ENCODE measurements at places on chromosomes 2 and 18.

- DNase-seq = no peak
These were observed 137.5 kb upstream of the BARD1 start for GRCh38 chr2:214946949-214947348.

GRCh38 chr2:156896294-156896693 lies 361.2 kb upstream of the GALNT5 start:
- no peak for DNase-seq

DNA sequence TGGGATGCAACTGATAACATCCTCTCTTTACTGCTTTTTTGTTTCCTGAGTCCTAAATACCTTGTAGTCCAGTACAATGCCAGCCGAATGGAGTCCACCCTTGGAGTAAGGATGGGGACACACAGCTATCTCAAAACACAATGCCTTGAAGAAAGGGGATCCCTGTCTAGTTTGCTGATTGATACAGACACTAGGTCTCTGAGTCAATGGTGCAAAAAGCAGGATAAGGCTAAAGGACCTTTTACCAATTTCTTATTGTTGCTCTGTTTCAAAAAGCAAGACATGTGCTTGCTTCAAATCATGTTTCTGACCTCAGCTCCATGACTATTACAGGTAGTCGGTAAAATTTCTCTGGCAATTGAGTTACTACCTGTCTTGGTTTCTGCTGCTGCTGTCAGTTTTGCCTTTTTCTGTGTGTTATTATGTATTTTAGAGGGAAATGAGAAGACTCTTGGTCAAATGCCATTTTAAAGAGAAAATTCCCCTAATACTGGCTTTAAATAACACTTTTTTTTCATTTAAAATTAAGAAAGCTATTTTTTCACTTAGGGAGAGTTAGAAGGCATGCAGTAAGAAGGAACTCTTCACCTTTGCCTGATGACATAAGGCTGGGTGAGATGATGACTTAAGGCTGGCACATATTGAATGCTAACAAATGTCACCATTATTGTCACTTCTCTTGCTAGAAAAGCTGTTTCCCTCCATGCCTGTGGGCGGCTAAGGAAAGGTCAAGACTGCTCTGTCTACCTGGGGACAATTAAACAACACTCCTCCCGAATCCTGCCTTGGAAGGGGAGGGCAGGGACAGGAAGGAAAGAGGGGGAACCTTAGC lies 4.9 kb upstream of the FIGLA start:
- DNase-seq = no peak

GRCh38 chr2:209451209-209451834 lies 27.5 kb downstream of the MAP2 start:
- DNase-seq = no peak

GRCh38 chr2:60385648-60386047 lies 167.8 kb downstream of the BCL11A start:
- no peak for DNase-seq

DNA sequence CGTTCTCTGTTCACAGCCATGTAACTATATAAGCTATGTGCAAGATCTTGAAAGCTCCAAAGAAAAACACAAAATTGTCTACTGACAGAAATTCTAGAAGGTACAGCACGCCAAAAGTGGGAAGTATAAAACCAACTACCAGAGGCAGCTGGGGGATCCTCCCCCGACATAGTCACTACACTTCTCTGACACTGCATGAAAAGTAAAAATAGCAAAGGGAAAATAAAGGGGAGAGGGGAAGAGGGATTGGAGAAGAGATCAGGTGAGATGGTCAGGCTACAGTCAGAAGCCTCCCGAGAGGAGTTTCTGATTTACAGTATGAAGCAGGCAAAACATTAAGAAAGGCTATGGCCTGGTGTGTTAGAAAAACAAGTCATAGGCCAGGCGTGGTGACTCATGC lies 39.8 kb upstream of the PCBP1 start:
- DNase-seq = no peak

GRCh38 chr2:219308142-219309101 lies 779 bp downstream of the PTPRN start:
- DNase-seq = peak; percentile 44

DNA sequence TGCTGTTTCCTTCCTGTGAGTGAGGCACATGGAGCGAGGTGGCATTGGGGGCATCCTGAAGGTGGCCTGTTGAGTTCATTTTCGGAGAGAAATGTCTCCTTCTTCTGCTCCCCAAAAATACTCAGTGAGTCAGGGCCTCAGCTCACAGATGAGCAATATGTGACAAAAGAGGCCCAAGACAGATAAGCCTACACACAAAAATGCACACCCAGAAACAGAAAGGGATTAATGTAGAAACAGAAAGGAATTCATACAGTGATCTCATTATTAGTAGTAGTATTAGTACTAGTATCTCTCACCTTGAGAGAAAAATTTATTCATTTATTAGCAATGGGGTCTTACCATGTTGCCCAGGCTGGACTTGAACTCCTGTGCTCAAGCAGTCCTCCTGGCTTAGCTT lies 5.1 kb downstream of the GPR75 start:
- no peak for DNase-seq

GRCh38 chr2:171893196-171893823 lies 734 bp downstream of the SLC25A12 start:
- DNase-seq = no peak

GRCh38 chr2:66170744-66171330 lies 264.1 kb upstream of the MEIS1 start:
- no peak for DNase-seq

- DNase-seq = no peak
These were observed 202.1 kb downstream of the RNF144A start for GRCh38 chr2:7119132-7119835.

- no peak for DNase-seq
These were observed 35.2 kb downstream of the ST3GAL5 start for GRCh38 chr2:85853499-85854165.

DNA sequence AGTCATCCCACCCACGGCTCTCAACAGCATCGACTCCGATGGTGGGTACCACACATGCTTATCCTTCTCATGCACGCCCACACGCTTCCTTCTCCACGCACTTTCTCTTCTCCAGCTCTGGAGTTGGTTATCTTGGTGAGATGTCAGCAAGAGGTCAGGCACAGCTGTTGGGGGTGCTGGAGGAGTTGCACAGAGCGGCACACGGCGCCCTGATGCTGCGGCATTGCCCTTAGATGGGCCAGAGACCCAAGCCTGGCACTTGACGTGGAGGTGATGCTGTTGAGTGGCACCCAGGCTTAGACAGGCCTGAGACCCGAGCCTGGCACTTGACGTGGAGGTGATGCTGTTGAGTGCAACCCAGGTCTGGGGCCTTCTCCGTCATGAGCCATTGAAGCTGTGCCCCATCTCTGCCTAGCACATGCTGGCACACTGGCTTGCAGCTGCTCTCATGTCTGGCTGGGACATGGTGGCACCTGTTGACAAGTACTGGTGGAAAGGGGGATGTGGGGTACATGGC lies 83.2 kb downstream of the DGKD start:
- no peak for DNase-seq

DNA sequence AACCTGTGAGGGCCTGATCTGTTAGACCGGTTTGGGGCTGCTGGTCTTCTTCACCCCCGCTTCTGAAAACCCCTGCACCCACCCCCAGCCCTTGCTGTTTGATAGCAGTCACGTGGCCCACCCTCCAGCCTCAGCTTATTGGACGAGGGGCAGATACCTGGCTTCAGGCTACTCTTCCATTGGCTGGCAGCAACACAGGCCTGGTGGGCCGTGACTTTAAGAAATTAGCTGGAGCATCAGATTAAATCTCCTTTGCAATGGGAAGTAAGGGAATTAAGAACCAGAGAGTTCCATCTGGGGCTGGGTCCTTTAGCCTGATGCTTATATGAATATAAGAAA lies 107.3 kb downstream of the KLHL29 start:
- DNase-seq = no peak
